Stimulated activated CD4-positive, alpha-beta T cell treated with anti-CD3 and anti-CD28 coated beads, TNF-alpha, amount 100 ng/mL, for 1 hour (primary cell): ENCODE measurements at places on chromosomes 2 and 18.

GRCh38 chr2:38178556-38179419 lies 102.8 kb upstream of the CYP1B1 start:
- no peak for DNase-seq

DNA sequence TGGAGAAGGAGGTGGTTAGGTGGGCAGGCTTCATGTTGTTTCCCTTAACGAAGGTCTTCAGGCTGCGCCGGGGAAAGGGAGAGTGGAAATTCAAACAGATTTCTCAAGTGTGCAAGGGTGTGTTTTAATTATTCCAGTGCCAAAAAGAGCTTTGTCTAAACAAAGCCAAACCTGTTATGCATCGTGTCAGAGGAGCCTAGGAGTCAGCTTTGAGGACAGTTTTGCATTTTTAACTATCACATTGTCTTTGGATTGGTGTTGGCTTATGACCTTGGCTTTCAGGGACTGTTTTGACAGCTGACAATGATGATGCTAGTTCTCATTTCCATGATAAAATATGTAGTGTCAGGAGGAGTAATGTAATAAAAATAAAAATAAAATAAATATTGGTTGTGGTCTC lies 144.8 kb downstream of the LDLRAD4 start:
- DNase-seq = no peak

GRCh38 chr2:19859565-19859964 lies 42.2 kb downstream of the TTC32 start:
- no peak for DNase-seq

- no peak for DNase-seq
Observed at GRCh38 chr2:62293490-62294271, 97.8 kb downstream of the B3GNT2 start.

- no peak for DNase-seq
Observed at GRCh38 chr18:79511671-79512301, 116.1 kb downstream of the NFATC1 start.

DNA sequence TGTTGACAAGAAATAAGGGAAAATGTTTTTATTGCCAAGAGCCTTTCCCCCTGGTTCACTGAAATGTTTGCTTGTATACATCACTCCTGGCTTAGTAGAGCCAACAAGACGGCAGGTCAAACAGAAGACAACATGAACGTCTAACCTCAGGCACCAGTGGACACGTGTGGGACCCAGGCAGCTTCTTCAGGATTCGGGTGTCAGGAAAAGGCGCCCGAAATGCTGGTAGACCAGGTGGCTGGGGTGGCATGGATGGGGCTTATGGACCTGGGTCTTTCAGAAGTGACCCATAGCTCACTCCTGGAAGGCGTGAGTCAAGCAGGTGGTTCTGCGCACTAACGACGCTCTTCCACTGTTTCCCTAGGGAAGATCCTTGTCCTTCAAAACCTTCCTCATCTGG lies 23.3 kb upstream of the NFATC1 start:
- no peak for DNase-seq

DNA sequence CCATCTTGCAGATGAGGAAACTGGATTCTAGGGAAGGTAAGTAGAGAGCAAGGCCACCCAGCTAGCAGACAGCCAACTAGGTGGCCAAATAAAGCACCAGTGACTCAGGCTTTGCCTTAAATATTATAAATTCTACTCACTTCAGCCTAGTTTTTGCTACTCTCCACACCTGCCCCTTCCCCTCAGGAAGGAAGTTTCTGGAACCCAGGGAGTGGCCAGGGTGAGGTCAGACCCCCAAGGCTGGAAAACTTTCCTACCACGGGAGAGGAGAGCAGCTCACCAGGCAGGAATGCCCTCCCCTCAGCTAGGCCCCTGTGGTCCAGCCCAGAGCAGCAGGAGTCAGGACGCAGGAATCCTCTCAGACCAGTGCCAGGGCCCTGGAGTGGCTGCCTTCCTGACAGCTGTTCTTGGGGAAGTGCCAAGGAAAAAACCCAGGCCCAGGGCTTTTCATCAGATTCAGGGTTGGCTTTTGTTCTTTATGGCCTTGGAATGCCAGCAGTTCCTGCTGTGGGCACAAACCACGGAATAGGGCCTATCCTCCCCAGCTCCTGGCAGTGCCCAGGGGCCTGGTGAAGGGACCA lies 5.1 kb upstream of the PAX8 start:
- DNase-seq = no peak

DNA sequence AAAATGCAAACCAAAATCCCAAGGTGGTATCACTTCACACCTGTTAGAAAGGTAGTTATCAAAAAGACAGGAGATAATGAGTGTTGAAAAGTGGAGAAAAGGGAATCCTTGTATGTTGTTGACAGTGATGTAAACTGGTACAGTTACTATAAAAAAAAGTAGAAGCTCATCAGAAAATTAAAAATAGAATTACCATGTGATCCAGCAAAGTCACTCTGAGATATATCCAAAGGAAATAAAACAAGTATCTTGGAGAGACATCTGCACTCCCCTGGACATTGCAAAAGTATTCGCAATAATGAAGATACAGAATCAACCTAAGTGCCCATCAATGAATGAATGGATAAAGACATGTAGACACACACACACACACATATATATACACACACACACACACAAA lies 208.3 kb upstream of the PIEZO2 start:
- DNase-seq = no peak

GRCh38 chr2:12504443-12504842 lies 212.3 kb upstream of the TRIB2 start:
- no peak for DNase-seq
